ENCODE measurements at places on chromosomes 6 and 20.

GRCh38 chr6:167565884-167566599 is 241.2 kb downstream of the TTLL2 start:
- peaks cover 54% of the 10 kb centered on the region for H3K27me3 ChIP-seq
- no peak overlapping the region for H3K27ac ChIP-seq
- no peak overlapping the region for H3K4me3 ChIP-seq
- no peaks in the 10 kb centered on the region for H3K36me3 ChIP-seq
- ATAC-seq = no peak

- ATAC-seq = no peak
- no peaks in the 10 kb centered on the region for H3K4me1 ChIP-seq
- H3K27me3 ChIP-seq = no peaks in the 10 kb centered on the region
- no peak overlapping the region for H3K4me3 ChIP-seq
Observed at GRCh38 chr6:168612586-168612985, 171.6 kb downstream of the SMOC2 start.

- peak overlapping the region; percentile 72 for H3K4me3 ChIP-seq
- H3K27me3 ChIP-seq = no peaks in the 10 kb centered on the region
- H3K36me3 ChIP-seq = no peaks in the 10 kb centered on the region
- peak overlapping the region; percentile 92 for H3K27ac ChIP-seq
Observed at GRCh38 chr6:37516076-37516919, 16.6 kb upstream of the CCDC167 start.

DNA sequence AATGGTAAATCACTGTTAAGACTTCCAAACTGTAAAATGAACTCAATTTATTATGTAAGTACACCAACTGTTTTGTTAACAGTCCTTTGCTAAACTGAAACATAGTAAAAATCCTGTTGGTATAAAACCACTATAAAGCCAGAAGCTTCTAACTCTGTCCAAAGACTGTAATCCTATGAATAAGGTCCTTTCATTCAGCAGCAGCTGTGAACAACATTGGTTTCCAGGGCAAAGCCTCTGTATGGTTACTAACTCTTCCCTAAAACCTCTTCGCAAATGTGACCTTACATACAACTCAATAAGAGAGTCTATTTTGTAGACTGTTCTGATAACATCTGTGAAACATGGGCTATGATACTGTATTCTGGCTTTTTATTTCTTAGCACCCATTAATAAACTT is 40.1 kb downstream of the NUP153 start:
- peaks cover 66% of the 10 kb centered on the region for H3K36me3 ChIP-seq
- no peak overlapping the region for H3K27ac ChIP-seq
- no peak for ATAC-seq
- no peak overlapping the region for H3K4me3 ChIP-seq
- H3K4me1 ChIP-seq = no peaks in the 10 kb centered on the region

GRCh38 chr20:50545126-50545525 is 34.9 kb downstream of the PTPN1 start:
- H3K4me1 ChIP-seq = peaks cover 46% of the 10 kb centered on the region
- ATAC-seq = no peak
- no peak overlapping the region for H3K27ac ChIP-seq
- peaks cover 67% of the 10 kb centered on the region for H3K36me3 ChIP-seq
- H3K27me3 ChIP-seq = no peaks in the 10 kb centered on the region

DNA sequence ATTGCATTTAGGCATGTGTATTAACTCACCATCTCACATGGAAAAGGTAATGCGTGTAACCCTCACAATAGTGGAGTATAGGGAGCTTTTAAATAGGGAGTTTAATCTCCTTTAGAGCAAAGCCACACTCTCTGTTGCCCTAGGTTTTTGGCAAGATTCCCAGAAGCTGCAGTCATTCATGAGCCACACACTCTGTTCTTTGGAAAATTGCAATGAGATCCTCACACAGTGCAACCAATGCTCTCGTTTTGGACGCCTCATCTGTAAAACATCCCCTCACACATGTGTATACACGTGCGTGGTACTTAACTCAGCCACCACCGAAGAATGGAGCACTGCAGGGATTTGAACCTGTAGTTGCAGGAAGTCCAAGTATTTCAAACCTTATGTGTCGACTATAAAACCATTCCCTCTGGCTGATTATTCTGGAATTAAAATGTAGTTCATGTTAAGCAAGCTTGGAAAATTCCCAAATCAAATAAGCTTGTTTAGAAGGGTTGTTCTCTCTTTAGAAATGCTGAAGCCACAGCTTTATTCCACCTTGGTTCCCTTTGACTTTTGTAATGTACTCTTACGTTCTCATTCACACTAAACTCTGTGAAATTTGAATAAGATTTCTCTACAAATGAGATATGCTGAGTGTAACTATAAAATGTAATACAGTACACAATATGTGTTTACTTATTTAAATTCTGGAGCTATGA is 489.8 kb upstream of the MANEA start:
- H3K27ac ChIP-seq = no peak overlapping the region
- no peaks in the 10 kb centered on the region for H3K27me3 ChIP-seq
- no peaks in the 10 kb centered on the region for H3K36me3 ChIP-seq
- peak; percentile 35 for ATAC-seq
- no peaks in the 10 kb centered on the region for H3K4me1 ChIP-seq

GRCh38 chr6:137799950-137800568 is 67.0 kb upstream of the TNFAIP3 start:
- no peaks in the 10 kb centered on the region for H3K27me3 ChIP-seq
- no peaks in the 10 kb centered on the region for H3K36me3 ChIP-seq
- H3K27ac ChIP-seq = peak overlapping the region; percentile 68
- H3K4me1 ChIP-seq = peaks cover 23% of the 10 kb centered on the region
- peak; percentile 70 for ATAC-seq

DNA sequence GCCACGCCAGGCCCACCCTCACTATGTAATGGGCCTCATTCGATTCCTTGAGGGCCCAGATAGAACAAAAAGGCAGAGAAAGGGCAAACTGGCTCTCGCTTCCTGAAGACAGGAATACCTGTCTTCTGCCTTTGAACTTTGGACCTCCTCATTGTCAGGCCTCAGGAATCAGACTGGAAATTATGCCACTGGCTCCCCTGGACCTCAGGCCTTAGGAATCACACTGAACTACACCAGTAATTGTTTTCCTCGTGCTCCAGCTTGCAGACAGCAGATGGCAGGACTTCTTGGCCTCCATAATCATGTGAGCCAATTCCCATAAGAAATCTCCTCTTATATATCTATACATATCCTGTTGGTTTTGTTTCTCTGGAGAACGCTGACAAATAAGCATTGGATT is 258.6 kb upstream of the KCNG1 start:
- no peaks in the 10 kb centered on the region for H3K36me3 ChIP-seq
- no peak overlapping the region for H3K4me3 ChIP-seq
- H3K27me3 ChIP-seq = peaks cover 42% of the 10 kb centered on the region

DNA sequence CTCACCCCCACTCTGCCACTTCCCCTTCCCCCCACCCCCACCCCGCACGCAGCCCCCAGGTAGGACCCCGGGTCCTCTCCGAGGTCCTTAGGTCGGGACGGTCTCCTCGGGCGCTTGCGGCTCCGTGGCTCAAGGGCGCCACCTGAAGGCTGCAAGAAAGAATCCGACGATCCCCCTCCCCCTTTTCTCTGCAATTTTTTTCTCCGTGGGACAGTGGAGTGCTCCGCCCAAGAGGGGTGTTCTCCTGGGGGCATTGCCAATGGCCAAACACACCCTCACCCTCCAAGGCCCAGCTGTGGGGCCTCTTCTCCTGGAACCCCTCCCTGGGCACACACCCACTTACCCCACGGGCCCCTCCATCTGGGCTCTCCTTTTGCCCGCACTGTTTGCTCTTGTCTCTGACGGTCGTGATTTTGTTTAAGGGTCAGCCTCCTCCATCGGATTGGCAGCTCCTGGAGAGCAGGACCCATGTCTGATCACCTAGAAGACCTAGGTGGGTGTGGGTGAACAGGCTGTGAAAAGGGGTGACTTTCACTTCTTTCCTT is 1.1 kb upstream of the TMEM74B start:
- ATAC-seq = peak; percentile 5
- no peak overlapping the region for H3K27ac ChIP-seq
- H3K27me3 ChIP-seq = peaks cover 18% of the 10 kb centered on the region
- peak overlapping the region; percentile 53 for H3K4me3 ChIP-seq

GRCh38 chr6:11042750-11043377 is 1.2 kb downstream of the ELOVL2 start:
- peaks cover 49% of the 10 kb centered on the region for H3K27me3 ChIP-seq
- ATAC-seq = no peak
- peaks cover 11% of the 10 kb centered on the region for H3K4me1 ChIP-seq

DNA sequence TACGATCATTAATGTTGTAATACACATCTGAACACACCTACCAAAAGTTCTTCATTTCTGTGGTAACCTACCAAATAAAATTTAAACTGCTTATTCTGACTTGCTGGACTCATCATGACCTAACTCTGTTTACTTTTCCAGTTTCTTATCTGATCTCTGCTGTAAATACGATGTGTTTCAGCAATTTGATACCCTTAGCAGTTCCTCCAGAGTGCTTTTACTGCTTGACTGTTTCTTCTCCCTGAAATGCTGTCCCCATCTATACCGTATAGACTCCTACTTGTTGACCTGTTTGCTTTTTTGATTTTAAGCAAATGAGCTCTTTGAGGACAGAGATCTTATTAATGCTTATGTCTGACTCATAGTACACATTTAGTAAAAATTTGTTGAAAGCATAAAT is 119.5 kb downstream of the SCAF8 start:
- H3K27me3 ChIP-seq = no peaks in the 10 kb centered on the region
- H3K36me3 ChIP-seq = peaks cover 34% of the 10 kb centered on the region
- H3K27ac ChIP-seq = no peak overlapping the region
- peaks cover 12% of the 10 kb centered on the region for H3K4me1 ChIP-seq
- no peak overlapping the region for H3K4me3 ChIP-seq
- ATAC-seq = no peak

- peaks cover 4% of the 10 kb centered on the region for H3K36me3 ChIP-seq
- H3K4me1 ChIP-seq = peaks cover 47% of the 10 kb centered on the region
- H3K4me3 ChIP-seq = peak overlapping the region; percentile 89
- no peaks in the 10 kb centered on the region for H3K27me3 ChIP-seq
- peak overlapping the region; percentile 90 for H3K27ac ChIP-seq
Observed at GRCh38 chr20:3766422-3767109, 987 bp downstream of the ADISSP start.

- no peak for ATAC-seq
- H3K4me3 ChIP-seq = no peak overlapping the region
- H3K4me1 ChIP-seq = peaks cover 13% of the 10 kb centered on the region
- H3K27me3 ChIP-seq = peaks cover 90% of the 10 kb centered on the region
- no peak overlapping the region for H3K27ac ChIP-seq
- no peaks in the 10 kb centered on the region for H3K36me3 ChIP-seq
Observed at GRCh38 chr6:108157234-108157980, 8.4 kb upstream of the NR2E1 start.

GRCh38 chr20:39607141-39607540 is 645.0 kb downstream of the DHX35 start:
- ATAC-seq = no peak
- H3K27me3 ChIP-seq = peaks cover 15% of the 10 kb centered on the region
- H3K4me3 ChIP-seq = no peak overlapping the region
- peaks cover 6% of the 10 kb centered on the region for H3K4me1 ChIP-seq

DNA sequence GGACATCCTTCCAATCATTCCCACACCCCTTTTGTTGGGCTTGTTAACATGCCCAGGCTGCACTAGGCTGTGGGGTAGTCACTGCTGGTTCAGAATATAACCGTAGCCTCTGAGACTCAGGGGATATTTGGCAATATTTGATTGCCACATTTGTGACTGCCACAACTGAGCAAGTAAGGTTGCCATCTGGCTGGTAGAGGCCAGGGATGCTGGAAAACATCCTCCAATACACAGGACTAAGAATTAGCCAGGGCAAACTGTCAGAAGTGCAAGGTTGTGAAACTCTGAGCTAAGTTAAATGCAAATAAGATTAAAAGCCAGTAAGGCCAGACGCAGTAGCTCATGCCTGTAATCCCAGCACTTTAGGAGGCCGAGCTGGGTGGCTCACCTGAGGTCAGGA is 112.0 kb downstream of the ZMYND8 start:
- no peaks in the 10 kb centered on the region for H3K27me3 ChIP-seq
- no peaks in the 10 kb centered on the region for H3K4me1 ChIP-seq
- no peak overlapping the region for H3K27ac ChIP-seq

- H3K4me1 ChIP-seq = peaks cover 14% of the 10 kb centered on the region
- ATAC-seq = no peak
- H3K4me3 ChIP-seq = no peak overlapping the region
- peaks cover 62% of the 10 kb centered on the region for H3K36me3 ChIP-seq
Observed at GRCh38 chr20:44485078-44485829, 9.6 kb downstream of the TTPAL start.

DNA sequence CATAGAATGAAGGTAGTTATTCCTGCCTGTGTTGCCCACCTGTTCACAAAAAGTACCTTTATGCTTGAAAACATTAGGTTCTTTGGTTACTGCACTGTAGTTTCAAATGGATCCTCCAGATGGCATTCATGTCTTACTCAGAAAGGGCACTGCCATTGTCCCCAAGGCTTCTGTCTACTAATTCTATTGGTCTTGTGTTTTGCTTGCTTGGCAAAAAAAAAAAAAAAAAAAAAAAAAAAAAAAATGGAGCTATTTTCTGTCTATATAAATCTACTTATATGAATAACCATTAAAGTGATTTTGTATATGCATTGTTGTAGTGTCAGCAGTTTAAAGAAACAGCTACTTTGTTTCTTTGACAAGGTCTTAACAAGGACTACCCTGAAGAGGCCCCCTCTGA is 12.7 kb upstream of the EFHC1 start:
- peaks cover 13% of the 10 kb centered on the region for H3K36me3 ChIP-seq

GRCh38 chr6:45619994-45620471 is 242.3 kb upstream of the SUPT3H start:
- no peaks in the 10 kb centered on the region for H3K27me3 ChIP-seq
- no peak for ATAC-seq
- peaks cover 8% of the 10 kb centered on the region for H3K4me1 ChIP-seq
- no peak overlapping the region for H3K4me3 ChIP-seq
- H3K36me3 ChIP-seq = no peaks in the 10 kb centered on the region

GRCh38 chr20:57243480-57244220 is 22.8 kb downstream of the BMP7 start:
- no peak overlapping the region for H3K27ac ChIP-seq
- H3K4me3 ChIP-seq = no peak overlapping the region
- H3K27me3 ChIP-seq = peaks cover 19% of the 10 kb centered on the region
- ATAC-seq = peak; percentile 11

DNA sequence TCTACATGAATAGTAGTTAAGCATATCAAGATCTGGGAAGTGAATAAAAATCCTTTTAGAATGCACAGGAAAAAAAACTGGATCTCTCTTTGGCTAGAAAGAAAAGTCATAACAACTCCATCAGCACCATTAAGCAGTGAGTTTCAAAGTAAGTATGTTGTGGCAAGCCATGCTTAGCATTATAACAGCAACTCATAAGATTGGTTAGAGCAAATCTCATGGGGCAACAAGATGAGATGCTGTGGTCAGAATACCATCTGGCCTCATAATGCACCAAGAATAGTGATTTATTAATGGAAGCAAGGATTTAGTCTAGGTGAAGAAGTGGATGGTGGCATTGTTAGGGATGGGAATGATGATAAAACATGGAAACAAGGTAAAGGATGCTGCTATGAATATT is 159.4 kb downstream of the PHF3 start:
- no peaks in the 10 kb centered on the region for H3K4me1 ChIP-seq
- ATAC-seq = no peak
- no peaks in the 10 kb centered on the region for H3K36me3 ChIP-seq
- no peak overlapping the region for H3K27ac ChIP-seq
- H3K4me3 ChIP-seq = no peak overlapping the region
- peaks cover 7% of the 10 kb centered on the region for H3K27me3 ChIP-seq

Measured in stimulated activated memory B cell treated with anti-CD40 and anti-IgM and Interleukin-4, amounts not matched to agents 10 μg/mL and 1 μg/mL and 100 μg/mL, for 72 hours (primary cell).